Activated naive CD8-positive, alpha-beta T cell treated with anti-CD3 and anti-CD28 coated beads for 36 hours (primary cell): ENCODE measurements at places on chromosomes 13 and 19.

- no peak for DNase-seq
Measured at GRCh38 chr19:57648331-57649003, 15.5 kb downstream of the ZNF211 start.

- no peak for DNase-seq
Measured at GRCh38 chr13:110416131-110417025, 109.3 kb downstream of the COL4A2 start.

GRCh38 chr19:4388337-4389063 lies 11.8 kb downstream of the SH3GL1 start:
- no peak for DNase-seq

- DNase-seq, result no peak
Measured at GRCh38 chr19:57002710-57003109, 117.1 kb upstream of the USP29 start.

GRCh38 chr13:33153421-33154404 lies 131.8 kb downstream of the STARD13 start:
- DNase-seq, result no peak

- no peak for DNase-seq
Measured at GRCh38 chr19:31214997-31215396, 134.2 kb downstream of the TSHZ3 start.

DNA sequence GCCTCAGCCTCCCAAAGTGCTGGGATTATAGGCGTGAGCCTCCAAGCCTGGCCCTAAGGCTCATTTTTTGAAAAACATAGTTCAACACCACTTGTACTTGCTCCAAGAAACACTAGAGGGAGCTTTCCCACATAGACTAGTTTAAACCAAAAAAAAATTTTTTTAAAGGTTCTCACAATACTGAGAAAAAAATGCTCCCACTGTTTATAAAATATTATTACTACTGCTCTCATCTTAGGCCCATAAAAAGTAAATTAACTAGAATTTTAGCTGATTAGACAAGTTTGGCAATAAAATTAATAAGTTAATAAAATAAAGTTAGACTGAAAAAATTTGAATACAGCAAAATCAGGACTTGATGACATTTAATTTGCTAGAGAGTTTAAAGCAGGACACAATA lies 109.5 kb downstream of the TBC1D4 start:
- DNase-seq, result no peak

DNA sequence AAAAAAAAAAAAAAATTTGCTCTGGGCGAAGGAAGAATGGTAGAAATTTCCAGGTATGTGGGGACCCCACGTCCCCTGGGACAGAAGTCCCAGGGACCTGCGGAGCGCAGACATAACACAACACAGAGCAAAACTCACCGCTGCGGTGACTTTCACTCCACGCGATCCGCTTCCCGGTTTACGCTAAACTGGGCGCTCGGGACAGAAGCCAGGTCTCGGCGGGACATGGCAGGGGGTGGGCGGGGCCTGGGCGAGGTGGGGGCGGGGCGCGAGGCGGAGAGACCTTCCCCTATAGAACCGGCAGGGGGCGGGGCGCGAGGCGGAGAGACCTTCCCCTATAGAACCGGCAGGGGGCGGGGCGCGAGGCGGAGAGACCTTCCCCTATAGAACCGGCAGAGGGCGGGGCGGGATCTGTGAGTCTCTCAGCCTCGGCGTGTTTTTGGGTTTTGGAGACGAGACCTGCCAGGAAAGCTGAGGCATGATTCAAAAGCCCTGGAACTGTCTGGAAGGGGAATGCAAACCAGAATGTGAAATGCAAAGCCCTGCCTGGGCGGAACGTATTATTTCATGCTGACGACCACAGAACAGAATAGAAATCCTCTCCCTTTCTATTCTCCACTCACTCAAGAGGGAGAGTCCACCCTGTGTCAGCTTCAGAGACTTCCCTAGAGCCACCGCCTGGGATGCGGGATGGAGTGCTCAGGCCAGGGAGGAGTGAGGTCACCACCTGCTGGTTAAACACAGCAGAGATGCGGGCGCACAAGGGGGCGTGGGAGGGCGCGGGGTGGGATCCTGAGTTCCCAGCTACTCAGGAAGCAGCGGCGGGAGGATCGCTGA lies 20.2 kb upstream of the ERVV-1 start:
- peak; percentile 78 for DNase-seq

DNA sequence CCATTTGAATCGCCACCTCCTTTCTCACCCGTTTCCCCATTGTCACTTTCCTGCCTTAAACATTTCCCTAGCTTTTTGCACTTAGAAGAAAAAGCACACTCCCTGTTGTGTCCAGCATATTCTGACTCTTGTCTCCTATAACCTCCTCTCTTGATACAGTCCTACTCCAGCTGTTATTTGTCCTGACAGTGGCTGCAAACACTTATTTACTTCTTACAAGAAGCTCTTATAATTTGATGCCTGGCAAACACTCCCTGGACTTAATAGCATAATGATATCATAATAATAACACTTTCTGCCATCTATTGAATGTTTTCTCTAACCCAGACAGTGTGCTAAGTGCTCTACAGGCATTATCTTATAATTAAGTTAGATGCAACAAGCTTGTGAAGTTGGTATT lies 76.6 kb downstream of the DGKH start:
- DNase-seq, result no peak

DNA sequence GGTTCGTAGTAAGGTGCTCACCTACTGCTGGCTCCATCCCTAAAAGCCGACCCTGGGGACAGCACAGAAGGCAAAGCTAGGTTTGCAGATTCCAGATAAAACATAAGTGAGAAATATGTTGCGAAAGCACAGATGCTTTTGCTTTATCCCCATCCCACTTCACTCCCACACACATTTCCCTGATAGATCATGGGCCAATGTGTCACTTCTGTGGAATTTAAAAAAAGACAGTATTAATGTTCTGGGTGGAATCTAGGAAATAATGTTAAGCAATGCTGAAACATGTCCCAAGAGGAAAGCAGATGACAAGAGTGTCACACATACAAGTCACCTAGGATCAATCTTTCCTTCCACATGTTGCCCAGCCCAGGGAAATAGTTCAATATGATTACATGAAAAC lies 661.0 kb upstream of the MIR17HG start:
- DNase-seq, result no peak

DNA sequence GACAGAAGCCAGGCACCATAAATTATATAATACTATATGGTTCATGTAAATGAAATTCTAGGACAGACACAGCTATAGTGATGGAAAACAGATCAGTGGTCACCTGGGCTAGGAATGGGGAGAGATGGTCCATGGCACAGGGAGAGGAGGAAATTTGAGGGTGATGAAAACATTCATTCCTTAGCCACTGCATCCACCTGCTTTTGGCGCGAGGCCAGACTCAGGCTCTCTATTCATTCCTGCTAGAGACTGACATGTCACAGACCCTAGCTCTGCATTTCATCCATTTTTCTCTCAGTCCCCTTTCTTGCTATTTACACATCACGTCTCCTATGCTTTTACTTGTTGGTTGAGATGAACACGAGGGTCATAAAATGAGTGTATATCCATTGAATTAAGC lies 628.3 kb upstream of the SLC10A2 start:
- DNase-seq, result no peak

DNA sequence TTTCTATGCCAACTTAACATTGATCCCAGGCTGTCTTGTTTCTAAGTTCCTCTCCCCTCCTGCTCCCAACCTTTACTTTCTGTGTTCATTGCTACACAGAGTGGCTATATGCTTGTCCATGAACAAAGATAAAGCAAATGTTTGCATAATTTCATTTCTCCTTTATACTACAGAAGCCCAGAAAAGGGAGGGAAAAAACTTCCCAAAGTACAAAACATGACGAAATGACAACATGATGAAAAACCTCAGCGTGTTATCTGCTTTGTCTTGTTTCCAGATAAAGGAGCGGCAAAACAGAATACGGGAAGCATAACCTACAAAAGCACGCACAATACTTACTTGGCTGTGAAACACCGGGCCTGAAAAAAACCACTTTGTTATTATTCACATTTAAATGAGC lies 336.8 kb downstream of the DNAJC15 start:
- no peak for DNase-seq

DNA sequence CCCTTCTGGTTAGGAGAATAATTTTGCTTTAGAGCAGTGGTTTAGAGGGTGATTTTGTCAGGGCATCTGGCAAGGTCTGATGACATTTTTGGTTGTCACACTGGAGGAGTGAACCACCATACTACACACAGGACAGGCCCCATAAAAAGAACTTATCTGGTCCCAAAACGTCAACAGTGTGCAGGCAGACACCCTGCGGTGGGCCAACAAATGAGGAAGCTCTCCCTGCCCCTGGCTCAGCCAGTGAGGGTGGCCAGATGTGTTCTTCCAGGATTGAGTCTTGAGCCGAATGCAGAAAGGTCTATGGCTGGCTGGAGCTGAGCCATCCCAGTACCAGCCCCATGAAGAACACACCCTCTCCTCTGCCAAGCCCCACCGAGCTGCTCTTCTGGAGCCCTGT lies 149.2 kb downstream of the MIPEP start:
- DNase-seq, result no peak

DNA sequence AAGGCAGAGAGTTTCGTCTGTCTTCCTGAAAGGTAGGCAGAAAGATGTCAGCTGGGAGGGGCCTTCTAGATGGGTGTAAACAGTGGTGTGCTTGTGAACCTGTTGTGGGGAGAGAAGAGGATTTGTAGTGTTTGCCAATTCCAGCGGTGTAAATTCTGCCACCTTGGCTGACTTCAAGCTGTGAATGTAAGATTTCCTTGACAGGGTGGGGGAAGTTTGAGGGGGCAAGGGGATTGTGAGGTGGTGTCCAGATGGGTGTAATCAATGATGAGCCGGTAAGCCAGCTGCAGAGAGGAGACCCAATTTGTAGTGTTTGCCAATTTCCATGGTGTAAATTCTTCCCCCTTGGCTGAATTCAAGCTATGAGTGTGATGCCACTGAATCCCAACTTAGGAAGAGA lies 61.0 kb upstream of the ADGRE5 start:
- no peak for DNase-seq

GRCh38 chr13:26475176-26476110 lies 82.0 kb upstream of the WASF3 start:
- DNase-seq, result no peak

- DNase-seq, result no peak
Measured at GRCh38 chr13:107834281-107834680, 381.1 kb downstream of the LIG4 start.

DNA sequence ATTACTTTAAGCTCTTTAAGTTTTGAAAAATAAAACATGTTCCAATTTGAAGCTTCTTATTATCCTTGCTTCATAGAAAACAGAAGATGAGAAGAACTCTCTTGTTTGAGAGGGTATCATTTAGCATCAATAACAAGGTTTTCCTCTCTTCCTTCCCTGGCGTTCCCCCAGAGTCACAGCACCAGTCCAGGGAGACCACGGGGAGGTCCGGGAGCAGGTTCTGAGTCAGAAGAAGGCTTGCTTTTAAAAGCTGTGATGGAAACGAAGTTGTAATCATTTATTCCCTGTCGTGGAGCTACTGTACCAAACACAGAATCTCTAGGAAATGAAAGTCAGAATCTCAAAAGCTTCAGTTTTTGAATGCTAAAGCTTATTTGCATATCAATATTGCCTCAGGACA lies 174.0 kb upstream of the LSM14A start:
- no peak for DNase-seq

DNA sequence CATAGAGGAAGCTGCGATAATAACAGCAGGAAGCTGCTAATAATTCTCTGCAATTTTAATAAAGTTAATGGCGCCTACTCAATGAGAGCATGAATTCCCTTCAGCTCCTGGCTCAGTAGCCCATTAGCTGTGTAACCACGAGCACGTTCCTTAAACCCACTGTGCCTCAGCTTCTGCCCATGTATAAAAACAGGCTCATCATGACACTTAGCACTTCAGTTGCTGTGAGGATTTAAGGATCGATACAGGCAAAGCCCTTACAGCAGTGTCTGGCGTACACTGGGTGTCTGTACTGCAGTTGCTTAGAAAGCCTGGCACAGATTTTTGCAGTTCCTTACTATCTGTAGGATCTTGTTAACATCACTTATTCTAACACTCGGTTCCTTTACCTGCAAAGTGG lies 673.4 kb upstream of the ARGLU1 start:
- no peak for DNase-seq

GRCh38 chr13:23777575-23777870 lies 111.7 kb downstream of the MIPEP start:
- no peak for DNase-seq

DNA sequence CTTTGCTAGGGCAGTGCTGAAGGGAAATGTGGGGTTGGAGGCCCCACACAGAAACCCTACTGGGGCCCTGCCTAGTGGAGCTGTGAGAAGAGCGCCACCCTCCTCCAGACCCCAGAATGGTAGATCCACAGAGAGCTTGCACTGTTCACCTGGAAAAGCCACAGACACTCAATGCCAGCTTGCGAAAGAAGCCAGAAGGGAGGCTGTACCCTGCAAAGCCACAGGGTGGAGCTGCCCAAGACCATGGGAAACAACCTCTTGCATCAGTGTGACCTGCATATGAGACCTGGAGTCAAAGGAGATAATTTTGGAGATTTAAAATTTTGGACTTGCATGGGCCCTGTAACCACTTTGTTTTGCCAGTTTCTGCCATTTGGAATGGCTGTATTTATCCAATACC lies 615.4 kb upstream of the MIR17HG start:
- no peak for DNase-seq

GRCh38 chr19:4744451-4745174 lies 21.0 kb upstream of the DPP9 start:
- no peak for DNase-seq

- DNase-seq, result no peak
Measured at GRCh38 chr19:39046037-39046821, 13.9 kb upstream of the FBXO27 start.
